ENCODE measurements at places on chromosomes 4 and X.
A peak's percentile ranks its signal among the peaks of the same experiment; 100 is the strongest.

DNA sequence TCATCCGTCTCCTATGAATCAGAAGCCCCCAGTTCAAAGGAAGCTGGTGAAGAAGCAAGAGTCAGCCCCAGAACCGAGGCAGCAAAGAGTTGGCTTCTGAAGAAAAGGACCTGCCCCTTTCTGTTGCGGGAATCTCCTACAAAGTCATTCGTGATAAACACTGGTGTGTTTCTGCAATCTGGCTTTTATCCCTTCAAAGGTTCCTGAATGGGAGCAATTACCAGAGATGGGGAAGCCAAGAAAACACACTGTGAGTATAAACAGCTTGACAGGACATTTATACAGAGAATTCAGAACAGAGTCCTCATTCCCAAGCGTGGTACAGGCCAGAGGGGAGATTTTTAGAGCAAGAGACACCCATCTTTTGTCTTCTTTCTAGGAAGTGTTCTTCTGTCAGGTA lies 226.8 kb upstream of the LNX1 start:
- no peak for DNase-seq

- no peak for DNase-seq
These were observed 7.2 kb downstream of the PDHA1 start for GRCh38 chrX:19350941-19351384.

- DNase-seq = no peak
These were observed 2441.0 kb downstream of the PCDH7 start for GRCh38 chr4:33161202-33161601.

DNA sequence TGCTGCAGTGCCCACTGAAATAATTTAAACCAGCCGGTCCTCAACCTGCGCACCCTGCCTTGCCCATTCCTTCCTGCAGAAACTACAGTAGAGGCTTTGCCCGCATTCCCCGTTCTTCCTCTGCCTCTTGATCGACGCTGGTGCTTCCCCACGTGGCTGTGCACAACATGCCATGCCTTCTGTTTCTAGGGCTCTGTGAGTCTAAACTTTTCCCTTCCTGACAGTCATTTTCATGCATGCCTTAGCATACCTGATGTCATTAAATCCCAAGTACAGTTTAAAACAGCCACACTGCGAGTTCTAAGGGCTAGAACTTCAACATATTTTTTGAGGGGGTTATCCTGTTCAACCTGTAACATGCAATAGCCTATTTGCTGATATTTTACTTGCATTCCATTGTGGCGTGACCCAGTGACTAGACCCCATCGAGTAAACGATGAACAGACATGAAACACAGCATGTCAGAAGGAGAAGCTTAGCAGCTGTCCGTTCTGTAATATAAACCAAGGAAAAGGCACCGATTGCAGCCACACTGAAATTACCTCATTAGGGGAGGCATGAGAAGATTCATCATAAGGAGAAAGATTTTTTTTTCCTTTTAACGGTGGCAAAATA lies 232.5 kb downstream of the ARHGAP10 start:
- no peak for DNase-seq

DNA sequence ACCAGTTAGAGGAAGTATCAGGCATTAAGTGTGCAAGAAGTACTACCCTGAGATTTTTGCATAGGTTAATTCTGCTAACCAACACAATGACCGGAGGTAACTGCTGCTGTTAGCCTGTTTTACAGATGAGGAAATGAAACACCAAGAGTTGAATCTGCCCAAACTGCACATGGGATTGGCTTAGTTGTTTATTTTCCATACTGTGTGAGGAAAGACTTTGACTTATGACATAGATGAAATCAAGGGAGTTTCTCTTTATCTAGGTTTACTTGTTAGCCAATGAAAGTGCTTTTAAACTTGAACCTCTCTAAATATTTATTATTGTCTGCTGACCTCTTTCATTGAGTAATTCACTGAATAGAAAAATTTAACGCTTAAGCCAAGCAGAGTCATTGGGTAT lies 10.3 kb downstream of the GUCY1B1 start:
- DNase-seq = no peak

DNA sequence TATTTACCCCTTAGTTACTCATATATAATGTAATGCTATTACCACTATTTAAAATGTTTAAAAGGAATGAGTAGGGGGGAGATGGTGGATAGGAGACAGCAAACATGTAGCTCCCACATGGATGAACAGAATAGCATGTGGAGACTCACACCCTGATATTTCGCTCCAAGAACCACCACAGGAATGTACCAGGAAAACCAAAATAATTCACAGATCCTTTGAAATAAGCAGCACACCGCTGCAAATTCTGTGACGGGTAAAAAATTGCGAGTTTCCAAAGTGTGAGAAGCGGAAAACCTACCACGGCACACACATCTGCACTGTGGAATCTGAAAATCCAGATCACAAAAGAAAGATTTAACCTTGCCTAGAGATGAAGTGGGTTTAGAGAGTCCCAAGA lies 428.2 kb downstream of the TLL1 start:
- no peak for DNase-seq

DNA sequence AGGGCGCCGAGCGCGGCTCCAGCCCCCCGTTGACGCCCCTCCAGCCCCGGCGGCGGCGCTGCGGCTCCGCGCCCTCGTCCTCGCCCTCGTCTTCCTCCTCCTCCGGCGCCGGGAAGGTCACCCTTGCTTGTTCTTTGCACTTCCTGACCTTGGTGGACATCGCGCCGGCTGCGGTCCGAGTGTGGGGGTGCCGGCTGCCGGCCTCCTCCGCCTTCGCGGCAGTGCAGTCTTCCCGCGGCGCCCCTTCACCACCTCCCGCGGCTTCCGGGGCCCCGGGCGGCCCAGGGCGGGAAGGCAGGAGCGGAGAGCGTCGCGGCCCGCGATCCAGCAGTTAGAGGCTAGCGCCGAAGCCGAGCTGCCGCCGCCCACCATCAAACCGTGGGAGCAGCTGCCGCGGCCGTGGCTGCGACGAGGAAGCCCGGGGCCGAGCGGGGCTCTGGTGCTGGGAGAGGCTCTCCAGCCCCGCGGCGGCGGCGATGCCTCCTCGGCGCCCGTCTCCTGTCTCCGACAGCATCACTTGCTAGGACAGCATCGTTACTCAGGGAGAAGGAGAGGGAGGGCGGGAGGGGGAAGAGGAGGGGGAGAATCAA lies at the start of gene TRPC3:
TSS of gene TRPC3 (minus strand) at position 540 of the 590 bp plus-strand sequence. CDS start at position 160, 380 bp downstream.
- no peak for DNase-seq

DNA sequence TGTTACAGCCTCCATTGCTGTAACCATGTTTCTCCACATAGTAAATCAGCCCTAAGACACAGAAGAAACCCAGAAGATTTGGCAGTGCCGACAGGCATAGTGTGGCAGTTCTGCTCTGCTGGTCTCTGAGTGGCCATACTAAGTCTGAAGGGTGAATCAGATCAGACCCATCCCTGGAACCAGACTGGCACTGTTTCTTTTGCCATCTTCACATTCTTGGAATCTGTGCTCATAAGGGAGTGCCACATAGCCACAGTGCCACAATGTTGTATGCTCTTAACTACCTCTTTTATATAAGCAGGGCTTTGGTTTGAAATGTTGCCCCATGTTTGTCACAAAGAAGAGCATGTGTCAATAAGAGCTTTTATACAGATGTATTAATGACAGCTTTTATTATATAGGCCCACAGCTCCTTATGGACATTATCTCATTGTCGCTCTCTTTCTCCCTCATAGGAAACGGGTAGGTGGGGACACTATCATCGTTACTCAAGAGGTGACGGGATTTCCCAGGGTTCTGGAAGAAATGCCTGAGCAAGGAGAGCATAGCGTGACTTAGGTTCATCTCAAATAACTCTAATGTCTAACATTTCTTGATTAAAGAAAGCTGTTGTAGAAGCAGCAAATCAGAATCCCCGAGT lies 128.2 kb downstream of the CBR4 start:
- no peak for DNase-seq

DNA sequence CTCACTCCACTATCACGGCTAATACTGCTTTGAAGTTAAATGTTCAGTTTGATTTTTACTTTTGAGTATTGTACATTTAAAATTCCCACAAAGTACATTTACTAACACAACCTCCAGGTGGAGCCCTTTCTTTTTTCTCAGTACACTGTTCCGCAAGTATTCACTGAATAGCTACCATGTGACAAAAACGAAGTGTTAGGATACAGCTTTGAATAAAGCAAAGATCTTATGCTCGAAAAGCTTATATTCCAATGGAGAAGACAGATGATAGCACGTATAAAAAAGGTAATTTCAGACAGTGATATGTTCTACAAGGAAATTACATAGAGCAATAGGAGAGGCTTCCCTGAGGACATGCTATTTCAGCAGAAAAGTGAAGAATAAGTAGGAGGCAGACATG lies 60.7 kb upstream of the ABCG2 start:
- DNase-seq = peak; percentile 6

DNA sequence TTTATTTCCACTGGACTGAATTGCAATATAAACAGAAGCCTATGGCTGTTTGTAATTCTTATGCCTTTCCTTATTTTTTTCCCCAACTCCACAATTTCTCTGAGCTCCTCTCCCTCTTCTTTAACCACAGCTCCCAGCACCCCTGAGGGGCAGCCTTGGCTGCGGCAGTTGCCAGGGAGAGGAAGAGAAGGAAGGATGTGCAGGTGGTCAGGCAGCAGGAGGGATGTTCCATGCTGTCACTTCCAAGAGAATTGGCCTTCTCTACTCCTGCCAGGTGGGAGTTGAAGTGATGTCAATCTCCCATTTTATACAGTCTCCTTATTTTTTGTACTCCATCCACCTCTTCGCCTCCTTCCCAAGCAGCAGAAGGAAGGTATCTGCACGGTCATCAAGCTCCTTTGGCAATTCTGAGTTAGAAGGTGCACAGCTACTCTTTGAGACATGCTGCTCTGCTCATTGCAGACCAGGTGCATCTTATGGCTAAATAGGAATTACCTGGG lies 343.3 kb upstream of the RPS6KA3 start:
- DNase-seq = no peak

GRCh38 chr4:23333946-23334878 lies 555.6 kb downstream of the PPARGC1A start:
- peak; percentile 31 for DNase-seq

- DNase-seq = no peak
These were observed 83.2 kb downstream of the GPAT3 start for GRCh38 chr4:83618991-83619645.

GRCh38 chr4:23070848-23071570 lies 378.3 kb downstream of the GBA3 start:
- no peak for DNase-seq

- no peak for DNase-seq
These were observed 706.4 kb downstream of the SMARCA1 start for GRCh38 chrX:128816919-128817318.

- DNase-seq = no peak
These were observed 44.6 kb upstream of the SLITRK2 start for GRCh38 chrX:145773006-145773405.

GRCh38 chrX:21658746-21659145 lies 616 bp upstream of the KLHL34 start:
- no peak for DNase-seq
